Tongue (tissue), 3 donors: ENCODE measurements at places on chromosomes 2 and 18. TPM values are rescaled to one million over a fixed set of nuclear protein-coding genes. Genes with fewer than 3 reads are reported as not detected.

Gene MAP2
- 11.5 TPM for total RNA-seq

- DNase-seq: no peak
Observed at GRCh38 chr18:65623676-65624075, 127.1 kb upstream of the CDH7 start.

DNA sequence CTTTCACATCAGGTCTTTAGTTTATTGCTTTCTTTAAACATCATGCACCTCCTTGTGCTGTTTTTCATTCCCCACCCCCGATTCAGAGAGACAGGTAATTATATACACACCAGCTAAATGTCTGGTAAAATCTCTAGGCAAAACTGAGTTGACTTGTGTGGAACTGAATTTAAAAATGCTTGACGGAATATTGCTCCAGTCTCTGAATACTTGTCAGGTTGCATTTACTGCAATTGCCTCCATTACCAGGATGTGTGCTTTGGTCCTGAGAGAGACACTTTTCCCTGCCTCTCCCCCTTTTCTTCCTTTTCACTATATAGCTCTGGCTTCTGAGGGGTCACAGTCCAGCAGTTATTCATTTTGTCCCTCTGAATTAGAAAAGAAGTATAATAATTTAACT lies 104.0 kb downstream of the PTPRM start:
- DNase-seq: no peak

- DNase-seq: no peak
Observed at GRCh38 chr2:173216051-173216450, 138.6 kb upstream of the CDCA7 start.

GRCh38 chr18:22213333-22213973 lies 44.1 kb downstream of the GATA6 start:
- DNase-seq: no peak

DNA sequence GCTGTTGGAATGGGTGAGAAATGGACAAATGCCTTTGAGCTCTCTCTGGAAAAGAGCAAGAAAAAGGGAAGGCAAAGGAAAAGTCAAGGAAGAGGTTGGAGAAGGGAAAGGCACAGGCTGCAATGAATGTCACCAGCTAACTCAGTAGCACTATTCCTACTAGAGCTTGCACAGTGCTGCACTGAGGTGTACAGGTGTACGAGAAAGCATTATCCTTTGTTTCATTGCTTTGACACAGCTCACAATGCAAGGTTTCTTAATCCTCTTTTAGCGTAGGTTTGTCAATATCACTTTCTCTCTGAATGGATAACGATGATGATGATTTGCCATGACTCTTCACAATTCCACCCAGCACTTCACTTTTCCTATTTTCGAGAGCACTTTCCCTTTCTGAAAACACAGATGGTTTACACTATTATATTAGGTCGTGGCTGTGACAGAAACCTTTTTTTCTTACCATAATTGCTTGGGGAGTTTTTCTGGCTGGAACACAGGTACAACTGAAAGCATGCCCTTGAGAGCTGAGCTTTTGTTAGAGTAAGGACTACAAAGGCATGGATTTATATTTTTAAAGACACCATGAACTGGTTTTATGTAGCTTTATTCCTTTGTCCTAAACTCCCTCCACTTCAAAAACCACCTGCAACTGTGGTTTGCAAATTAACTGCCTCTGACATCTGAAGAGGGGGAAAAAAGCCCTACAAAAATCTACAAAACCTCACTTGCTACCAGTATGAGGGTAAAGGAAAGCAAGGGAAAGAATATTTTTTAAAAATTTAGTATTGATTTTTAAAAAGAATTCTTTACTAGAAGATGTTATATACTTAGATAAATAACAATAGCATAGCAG lies 265.5 kb downstream of the TGIF1 start:
- DNase-seq: no peak

- no peak for DNase-seq
Observed at GRCh38 chr2:19351499-19351898, 6.9 kb downstream of the OSR1 start.

GRCh38 chr2:44560352-44560751 lies 198.6 kb downstream of the CAMKMT start:
- DNase-seq: no peak

Gene FAM161A
- 7.5 TPM for total RNA-seq

Gene CD302
- total RNA-seq: 24.5 TPM

DNA sequence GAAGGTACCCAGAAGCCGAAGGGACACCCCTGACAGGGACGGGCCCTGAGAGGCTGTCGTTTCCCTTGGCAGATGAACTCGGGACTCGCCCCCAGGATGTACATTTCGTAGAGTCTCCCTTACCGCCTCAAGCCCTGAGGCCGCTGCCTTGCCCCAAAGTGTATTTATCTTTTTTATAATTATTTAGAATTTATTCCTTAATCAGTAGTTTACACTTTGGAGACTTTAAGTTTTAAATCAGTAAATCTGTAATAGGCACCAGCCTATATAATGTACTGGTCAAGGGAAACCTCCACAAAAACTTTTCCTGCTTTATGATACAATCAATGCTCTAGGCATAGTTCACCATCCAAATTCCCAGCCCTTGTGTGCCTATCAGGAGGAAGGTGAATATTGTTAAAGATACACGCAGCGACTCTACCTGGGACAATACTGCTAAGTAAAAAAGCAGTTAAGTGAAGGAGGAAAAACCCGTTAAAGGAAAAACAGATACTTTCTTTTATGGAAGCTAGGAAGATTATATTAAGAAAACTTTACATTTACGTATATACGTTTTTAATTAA lies 848 bp downstream of the VRK2 start:
- DNase-seq: no peak

Gene APCDD1
- 31.2 TPM for total RNA-seq

- peak; percentile 44 for DNase-seq
Observed at GRCh38 chr2:156476021-156476849, 40.1 kb downstream of the GPD2 start.

Gene SMAD2
- 102 TPM for total RNA-seq

DNA sequence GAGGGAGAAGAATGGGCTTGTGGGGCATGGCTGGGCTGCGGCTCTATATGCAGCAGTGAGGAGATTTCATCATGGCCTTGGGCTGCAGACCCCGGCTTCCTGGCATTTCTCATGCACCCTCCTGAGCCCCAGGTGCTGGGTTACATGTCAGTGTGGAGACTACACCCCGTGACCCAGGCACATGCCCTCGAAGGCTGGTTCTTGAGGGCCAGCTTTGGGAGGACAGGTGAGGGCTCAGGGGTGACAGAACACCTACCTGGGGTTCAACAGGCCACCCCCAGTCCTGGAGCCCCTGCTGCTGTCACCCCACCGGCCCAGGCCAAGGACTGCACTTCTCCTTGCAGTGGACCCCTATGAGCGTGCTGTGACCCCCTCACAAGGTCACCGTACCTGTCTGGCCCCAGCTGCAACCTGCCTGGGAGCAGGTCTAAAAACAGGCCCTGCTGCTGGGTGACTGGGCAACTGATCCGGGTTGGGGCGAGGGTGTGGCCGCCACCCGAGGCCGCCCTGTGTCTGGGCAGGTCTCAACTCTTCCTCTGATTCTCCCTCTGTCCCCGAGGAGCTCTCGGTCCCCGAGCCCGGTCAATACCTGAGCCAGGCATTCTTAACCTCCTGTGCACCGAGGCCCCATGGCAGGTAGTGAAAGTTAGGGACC lies 94.8 kb upstream of the OTOS start:
- DNase-seq: no peak

GRCh38 chr18:50203801-50204604 lies 9.1 kb upstream of the MYO5B start:
- peak; percentile 81 for DNase-seq

GRCh38 chr2:158321264-158321663 lies 135.3 kb downstream of the CCDC148 start:
- DNase-seq: no peak

Gene APOB
- total RNA-seq: under 0.01 TPM

GRCh38 chr2:1690056-1690775 lies 54.1 kb downstream of the PXDN start:
- DNase-seq: no peak

DNA sequence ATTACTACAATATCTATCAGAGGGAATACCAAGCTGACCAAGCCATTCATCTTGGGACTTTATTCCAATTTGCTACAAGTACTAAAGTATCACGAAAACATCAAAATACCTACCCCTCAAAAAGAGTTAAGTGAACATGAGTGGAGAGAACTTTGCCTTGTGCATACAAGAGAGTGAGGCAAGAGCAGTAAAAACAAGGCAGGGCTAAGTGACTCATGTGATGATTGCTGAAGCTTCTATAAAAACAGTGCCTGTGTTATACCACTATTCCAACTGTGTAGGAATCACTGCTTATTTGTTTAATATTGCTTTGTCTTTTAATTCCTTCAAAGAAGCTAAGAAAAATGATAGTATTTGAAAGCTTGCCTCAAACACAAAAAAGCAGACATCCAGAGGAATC lies 61.2 kb downstream of the FARSB start:
- DNase-seq: no peak

Gene VWA3B
- total RNA-seq: 0.10 TPM

GRCh38 chr18:43034683-43035500 lies 80.6 kb downstream of the RIT2 start:
- peak; percentile 12 for DNase-seq

Gene PTPRN
- total RNA-seq: 0.31 TPM

DNA sequence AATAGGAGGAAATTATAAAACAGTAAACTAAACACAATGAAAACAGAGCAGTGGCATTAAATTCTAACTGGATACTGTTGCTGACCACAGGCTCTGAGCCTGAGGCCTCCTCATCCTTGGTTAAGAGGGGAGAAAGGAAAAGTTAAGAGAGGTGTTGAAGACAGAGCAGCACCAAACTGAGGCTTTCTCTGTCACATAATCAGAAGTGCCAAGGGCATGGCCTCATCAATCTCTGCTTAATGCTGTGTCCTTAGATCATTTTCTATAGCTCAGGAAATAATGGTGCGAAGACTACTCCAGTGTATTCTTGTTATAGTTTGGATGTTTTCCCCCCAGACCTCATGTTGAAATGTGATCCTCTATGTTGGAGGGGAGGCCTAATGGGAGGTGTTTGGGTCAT lies 160.9 kb upstream of the SLC1A4 start:
- DNase-seq: no peak

- DNase-seq: no peak
Observed at GRCh38 chr2:11214770-11215169, 59.5 kb downstream of the SLC66A3 start.

Gene ADAM23
- 21.3 TPM for total RNA-seq

DNA sequence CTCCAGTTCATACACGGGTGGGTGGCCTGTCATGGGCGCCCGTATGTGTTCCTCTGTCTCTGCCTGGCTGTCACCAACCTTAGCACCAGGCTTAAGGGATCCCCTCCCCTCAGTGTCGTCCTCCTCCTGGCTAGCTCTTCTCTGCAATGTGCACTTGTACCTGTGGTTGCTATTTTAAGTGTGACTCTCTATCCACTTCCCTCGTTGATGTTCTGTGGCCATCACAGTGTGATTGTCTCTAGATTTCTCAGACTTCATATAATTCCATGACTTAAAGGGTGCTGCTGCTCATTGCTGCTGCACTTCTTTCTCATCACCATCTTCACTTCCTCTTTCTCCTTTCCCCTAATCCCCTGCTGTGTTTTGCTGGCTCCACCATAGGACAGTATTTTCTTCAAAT lies 143.4 kb downstream of the EML6 start:
- no peak for DNase-seq

DNA sequence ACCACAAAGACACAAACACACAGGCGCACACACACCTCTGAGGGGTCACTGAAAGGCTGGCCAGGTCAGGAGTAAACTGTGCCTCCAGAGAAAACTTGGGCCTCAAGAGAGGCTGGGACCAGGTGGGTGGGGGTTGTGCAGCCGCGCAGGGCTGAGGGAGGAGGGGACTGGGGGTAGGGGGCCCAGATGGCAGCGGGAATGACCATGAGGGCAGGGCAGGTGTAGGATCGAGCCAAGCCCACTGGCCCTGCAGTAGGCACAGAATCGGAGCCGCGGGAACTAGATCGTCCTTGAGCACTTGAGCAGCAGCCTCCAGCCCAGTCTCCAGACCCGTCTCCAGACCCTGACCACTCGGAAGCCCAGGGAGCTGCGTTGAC lies 36.8 kb downstream of the ANKMY1 start:
- DNase-seq: no peak

DNA sequence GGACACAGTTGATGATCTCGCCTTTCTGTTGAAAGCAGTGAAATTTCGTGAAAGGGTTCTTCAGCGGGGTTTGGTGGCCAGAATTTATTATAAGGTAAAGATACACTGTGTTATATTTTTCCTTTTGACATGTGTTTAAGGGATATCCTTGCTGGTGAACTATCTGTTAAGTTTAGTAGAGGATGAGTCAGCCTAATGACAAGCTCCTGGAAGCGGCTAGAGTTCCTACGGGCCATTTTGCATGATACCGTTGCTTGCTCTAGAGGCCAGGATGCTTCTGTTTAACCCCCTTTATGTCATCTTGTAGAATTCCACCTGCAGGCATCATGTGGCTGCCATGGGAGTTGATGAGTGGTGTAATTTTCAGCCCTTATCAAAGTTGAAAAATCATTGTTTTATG lies 124.8 kb upstream of the BCL2L11 start:
- DNase-seq: no peak

Gene LRP2
- 0.10 TPM for total RNA-seq

Gene CD8B2
- not detected for total RNA-seq

DNA sequence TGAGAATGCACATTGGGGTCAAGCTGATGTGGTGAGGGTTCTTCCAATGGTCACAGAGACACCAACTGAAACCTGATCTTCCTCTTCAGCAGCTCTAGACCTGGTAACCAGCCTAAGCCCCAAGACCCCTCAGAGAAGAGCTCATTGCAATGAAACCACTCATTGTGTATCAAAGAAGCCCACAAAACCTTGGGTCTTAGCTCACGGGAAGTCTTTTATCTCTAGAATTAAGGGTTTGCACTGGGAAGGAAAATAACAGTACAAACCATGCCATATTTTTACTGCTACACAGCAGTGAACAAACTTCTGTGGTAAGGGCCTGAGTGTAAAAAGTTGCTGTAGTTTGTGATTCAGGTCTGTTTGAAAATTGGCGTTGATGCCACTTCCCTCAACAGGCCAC lies 8.6 kb upstream of the UBXN4 start:
- DNase-seq: no peak

Gene RAB6C
- total RNA-seq: 0.10 TPM

DNA sequence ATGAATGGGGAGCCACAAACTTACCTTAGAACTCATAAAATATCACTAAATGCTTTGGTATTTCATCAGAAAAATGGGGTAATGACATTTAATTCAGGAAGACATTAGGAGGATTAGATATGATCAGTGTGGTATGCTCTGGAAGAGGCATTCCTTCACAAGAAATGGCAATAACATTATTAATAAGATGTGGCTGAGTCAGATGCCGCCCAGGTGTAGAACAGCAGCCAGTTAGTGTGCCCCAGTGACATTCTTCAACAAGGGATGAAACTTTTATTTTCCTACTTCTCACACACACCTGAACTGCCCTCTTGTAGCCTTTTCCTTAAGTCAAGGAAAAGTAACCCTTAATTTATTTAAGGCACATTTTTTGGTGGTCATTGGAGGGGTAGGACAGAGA lies 69.2 kb upstream of the DYNAP start:
- no peak for DNase-seq

DNA sequence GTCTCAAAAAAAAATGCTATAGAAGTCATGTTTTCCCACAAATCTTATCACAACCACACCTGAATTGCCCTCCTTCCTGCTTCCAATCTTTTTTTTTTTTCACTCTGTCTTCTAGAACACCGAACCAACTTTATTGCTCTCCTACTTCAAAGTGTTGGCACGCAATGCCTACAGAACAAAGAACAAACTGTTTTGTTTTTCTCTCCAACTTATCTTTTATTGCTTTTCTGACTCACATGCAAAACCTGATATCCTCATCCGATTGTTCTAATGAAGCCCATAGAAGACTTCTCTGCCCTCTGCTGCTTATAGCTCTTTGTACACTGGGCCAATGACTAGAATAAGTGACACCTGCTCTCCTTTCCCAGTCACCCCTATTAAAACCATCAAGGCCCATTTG lies 602.8 kb downstream of the EPHA4 start:
- no peak for DNase-seq

GRCh38 chr2:64831977-64832328 lies 157.2 kb upstream of the SLC1A4 start:
- no peak for DNase-seq
